Stimulated activated CD4-positive, alpha-beta T cell treated with anti-CD3 and anti-CD28 coated beads, TNF-alpha, amount 100 ng/mL, for 1 hour (primary cell): ENCODE measurements at places on chromosomes 1 and 21.

- no peak for DNase-seq
Observed at GRCh38 chr1:206495011-206495461, 12.3 kb upstream of the RASSF5 start.

GRCh38 chr1:53721088-53721487, 17.9 kb downstream of the GLIS1 start:
- no peak for DNase-seq

DNA sequence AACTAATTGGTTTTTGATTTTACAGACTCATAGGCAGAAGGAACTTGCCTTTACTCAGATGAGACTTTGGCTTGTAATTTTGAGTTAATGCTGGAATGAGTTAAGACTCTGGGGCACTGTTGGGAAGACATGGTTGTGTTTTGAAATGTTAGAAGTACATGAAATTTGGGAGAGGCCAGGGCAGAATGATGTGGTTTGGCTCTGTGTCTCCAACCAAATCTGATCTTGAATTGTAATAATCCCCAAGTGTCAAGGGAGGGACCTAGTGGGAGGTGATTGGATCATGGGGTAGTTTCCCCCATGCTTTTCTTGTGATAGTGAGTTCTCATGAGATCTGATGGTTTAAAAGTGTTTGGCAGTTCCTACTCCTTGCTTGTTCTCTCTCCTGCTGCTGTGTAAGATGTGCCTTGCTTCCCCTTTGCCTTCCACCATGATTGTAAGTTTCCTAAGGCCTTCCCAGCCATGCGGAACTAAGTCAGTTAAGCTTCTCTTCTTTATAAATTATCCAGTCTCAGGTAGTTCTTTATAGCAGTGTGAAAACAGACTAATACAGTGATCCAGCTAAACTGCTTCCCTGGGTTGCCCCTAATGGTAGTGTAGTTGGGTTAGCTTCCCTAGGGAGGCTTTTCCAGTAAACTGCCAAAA, 10.2 kb downstream of the CPT2 start:
- DNase-seq, result no peak

GRCh38 chr1:202047977-202048376, 37.6 kb downstream of the ELF3 start:
- no peak for DNase-seq

GRCh38 chr1:241902391-241903065, 54.5 kb downstream of the EXO1 start:
- DNase-seq, result no peak

- DNase-seq, result no peak
Observed at GRCh38 chr1:17011092-17011438, 663 bp downstream of the ATP13A2 start.

DNA sequence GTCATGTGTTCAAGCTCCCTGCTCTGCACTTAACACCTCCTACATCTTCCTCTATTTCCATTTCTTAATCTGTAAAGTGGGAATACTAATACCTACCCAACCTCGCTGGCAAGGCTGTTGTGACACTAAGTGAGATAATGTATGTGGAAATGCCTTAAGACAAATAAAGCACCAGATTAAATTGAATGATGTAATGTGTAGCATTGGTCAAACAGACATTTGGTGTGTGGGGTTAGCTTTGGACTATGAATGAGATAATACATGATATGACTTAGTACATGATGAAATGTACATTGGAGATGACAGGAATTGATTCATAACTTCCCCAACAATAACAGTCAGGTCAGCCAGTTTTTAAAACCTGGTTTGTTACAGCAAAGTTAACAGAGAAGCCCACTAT, 5.2 kb downstream of the AMPD1 start:
- no peak for DNase-seq
